Camera-type eye (tissue), 1 donor: ENCODE measurements at places on chromosomes 2 and 18. TPM values are rescaled to one million over a fixed set of nuclear protein-coding genes. Genes with fewer than 3 reads are reported as not detected.

KHK gene
- 2.5 TPM for total RNA-seq

TPO gene
- 2.0 TPM for total RNA-seq

ALPI gene
- not detected for total RNA-seq

RPRM gene
- 10.5 TPM for total RNA-seq

FAM237A gene
- total RNA-seq, result not detected

WDR35 gene
- 39.8 TPM for total RNA-seq

IGFBP5 gene
- 508 TPM for total RNA-seq

MRO gene
- total RNA-seq, result 1.3 TPM

FHL2 gene
- 46.5 TPM for total RNA-seq

FSHR gene
- not detected for total RNA-seq

ACTR2 gene
- total RNA-seq, result 128 TPM

EMILIN1 gene
- total RNA-seq, result 72.2 TPM

INO80D gene
- total RNA-seq, result 37.1 TPM

SP140 gene
- total RNA-seq, result 0.49 TPM

DAPL1 gene
- 64.9 TPM for total RNA-seq

DNPEP gene
- 32.5 TPM for total RNA-seq

SCN2A gene
- 24.2 TPM for total RNA-seq

MOCOS gene
- 1.2 TPM for total RNA-seq

CHAC2 gene
- total RNA-seq, result 2.2 TPM
